A549 treated with DMSO at 1 μM for 4 hours (cell line): ENCODE measurements at places on chromosomes 6 and 20. TPM values are rescaled to one million over a fixed set of nuclear protein-coding genes. Genes with fewer than 3 reads are reported as not detected.

Gene SLC22A7
- not detected in 5 replicates for total RNA-seq

Gene RAD21L1
- 0.05 to 0.12 TPM in 2 of 5 replicates, not detected in the others for total RNA-seq

Gene DXO
- total RNA-seq, result 11.1 to 12.8 TPM (median 12.1 TPM) in 5 replicates

Gene GRM1
- total RNA-seq, result 0.02 to 0.04 TPM (median 0.03 TPM) in 4 of 5 replicates, not detected in the other

Gene ADGRB3
- not detected in 5 replicates for total RNA-seq

Gene EIF2S2
- 96.9 to 110 TPM (median 105 TPM) in 5 replicates for total RNA-seq

Gene ECT2L
- total RNA-seq, result not detected in 5 replicates

Gene TINAG
- total RNA-seq, result not detected in 5 replicates

Gene CRISP3
- total RNA-seq, result not detected in 5 replicates

Gene ZFP57
- total RNA-seq, result not detected in 5 replicates

Gene GDAP1L1
- total RNA-seq, result not detected in 5 replicates

Gene ARFGAP1
- 67.7 to 105 TPM (median 90.0 TPM) in 5 replicates for total RNA-seq

Gene C6orf163
- 0.15 to 0.19 TPM (median 0.17 TPM) in 3 of 5 replicates, not detected in the others for total RNA-seq

Gene GSTA3
- not detected in 5 replicates for total RNA-seq

Gene OR2B6
- total RNA-seq, result 0.17 to 0.25 TPM (median 0.17 TPM) in 3 of 5 replicates, not detected in the others

Gene SMLR1
- total RNA-seq, result not detected in 5 replicates

Gene XKR7
- 0.01 to 0.04 TPM (median 0.02 TPM) in 5 replicates for total RNA-seq

Gene OTOR
- not detected in 5 replicates for total RNA-seq

Gene CYP39A1
- 0.05 to 0.28 TPM (median 0.10 TPM) in 4 of 5 replicates, not detected in the other for total RNA-seq

Gene KHDC1L
- 0.20 to 0.81 TPM (median 0.35 TPM) in 4 of 5 replicates, not detected in the other for total RNA-seq

Gene PANK2
- 50.4 to 60.3 TPM (median 57.8 TPM) in 5 replicates for total RNA-seq

Gene RXRB
- 15.3 to 22.5 TPM (median 21.5 TPM) in 5 replicates for total RNA-seq

Gene CCM2L
- 0.28 to 0.78 TPM (median 0.62 TPM) in 5 replicates for total RNA-seq
